Activated CD4-positive, alpha-beta T cell treated with anti-CD3 and anti-CD28 coated beads, Interleukin-2, amount 50 U/mL, for 48 hours (primary cell): ENCODE measurements at places on chromosomes 16 and 17.

GRCh38 chr17:1638171-1638590 lies 7.4 kb downstream of the SCARF1 start:
- DNase-seq: no peak

- DNase-seq: no peak
Measured at GRCh38 chr17:43562679-43563599, 16.8 kb upstream of the ETV4 start.

DNA sequence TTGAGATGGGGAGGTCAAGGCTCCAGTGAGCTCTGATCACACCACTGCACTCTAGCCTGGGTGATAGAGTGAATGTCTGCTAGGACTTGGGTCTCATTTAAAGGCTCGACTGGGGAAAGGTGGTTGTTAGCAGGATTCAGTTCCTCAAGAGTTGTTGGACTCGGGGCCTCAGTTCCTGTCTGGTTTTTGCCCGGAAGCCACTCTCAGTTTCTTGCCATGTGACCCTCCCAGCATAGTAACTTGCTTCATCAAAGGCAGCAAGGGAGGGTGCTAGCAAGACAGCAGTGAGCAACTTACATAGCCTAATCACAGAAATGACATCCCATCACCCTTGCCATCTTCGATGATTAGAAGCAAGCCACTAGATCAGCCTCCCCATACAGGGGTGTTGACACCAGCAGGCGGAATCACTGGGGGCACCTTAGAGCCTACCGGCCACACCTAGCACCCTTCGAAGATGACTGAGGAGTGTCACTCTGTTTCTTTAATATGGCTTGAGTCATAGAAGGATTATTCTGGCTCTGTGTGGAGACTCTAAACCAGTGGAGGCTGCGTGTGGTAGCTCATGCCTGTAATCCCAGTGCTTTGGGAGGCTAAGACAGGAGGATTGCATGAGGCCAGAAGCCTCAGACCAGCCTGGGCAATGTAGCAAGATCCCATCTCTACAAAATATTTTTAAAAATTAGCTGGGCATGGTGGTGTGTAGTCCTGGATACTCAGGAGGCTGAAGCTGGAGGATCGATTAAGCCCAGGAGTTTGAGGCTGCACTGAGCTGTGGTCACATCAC lies 13.2 kb upstream of the SCNN1B start:
- DNase-seq: no peak

DNA sequence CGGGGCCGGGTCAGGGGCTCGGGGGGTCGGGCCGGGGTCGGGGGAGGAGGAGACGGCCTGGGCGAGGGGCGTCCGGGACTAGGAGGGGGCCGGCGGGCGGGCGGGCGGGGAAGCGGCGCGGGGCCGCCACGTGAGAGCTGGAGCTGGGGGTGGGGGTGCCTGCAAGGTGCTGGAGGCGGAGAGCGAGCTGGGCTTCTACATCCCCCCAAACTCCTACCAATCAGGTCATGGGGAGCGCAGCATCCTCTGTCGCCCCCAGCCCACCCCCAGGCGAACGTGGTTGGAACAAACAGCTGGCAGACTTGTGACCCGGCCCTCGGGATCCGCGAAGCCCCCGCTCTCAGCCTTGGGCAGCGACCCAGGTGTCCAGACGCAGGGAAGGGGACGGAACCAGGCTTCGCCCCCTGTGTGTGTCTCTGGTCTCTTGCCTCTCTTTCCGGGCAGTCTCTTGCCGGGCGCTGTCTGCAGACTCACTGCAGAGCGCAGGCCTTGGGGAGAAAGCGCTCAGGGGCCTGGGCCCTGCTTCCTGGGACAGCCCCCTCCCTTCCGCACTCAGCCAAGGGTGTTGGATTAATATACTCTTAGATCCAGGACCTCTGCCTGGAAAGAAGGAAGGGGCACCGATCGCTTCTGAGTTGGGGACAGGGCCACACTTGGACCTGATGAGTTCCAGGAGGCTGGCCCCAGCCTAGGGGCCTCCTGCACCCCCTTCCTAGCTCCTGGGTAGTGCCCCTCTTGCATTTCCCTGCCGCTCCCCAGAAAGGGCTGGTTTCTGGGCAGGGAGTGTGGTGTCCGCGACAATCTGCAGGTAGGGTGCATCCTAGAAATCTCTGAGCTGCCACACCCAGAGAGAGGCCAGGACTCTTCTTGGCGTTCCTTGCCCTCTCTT lies 722 bp downstream of the RASL10B start:
- no peak for DNase-seq

- DNase-seq: no peak
Measured at GRCh38 chr17:70691150-70691549, 521.8 kb downstream of the KCNJ2 start.

- DNase-seq: no peak
Measured at GRCh38 chr16:20610211-20610891, 34.2 kb upstream of the ACSM2B start.

GRCh38 chr17:44773140-44773539 lies 14.4 kb downstream of the ADAM11 start:
- no peak for DNase-seq

DNA sequence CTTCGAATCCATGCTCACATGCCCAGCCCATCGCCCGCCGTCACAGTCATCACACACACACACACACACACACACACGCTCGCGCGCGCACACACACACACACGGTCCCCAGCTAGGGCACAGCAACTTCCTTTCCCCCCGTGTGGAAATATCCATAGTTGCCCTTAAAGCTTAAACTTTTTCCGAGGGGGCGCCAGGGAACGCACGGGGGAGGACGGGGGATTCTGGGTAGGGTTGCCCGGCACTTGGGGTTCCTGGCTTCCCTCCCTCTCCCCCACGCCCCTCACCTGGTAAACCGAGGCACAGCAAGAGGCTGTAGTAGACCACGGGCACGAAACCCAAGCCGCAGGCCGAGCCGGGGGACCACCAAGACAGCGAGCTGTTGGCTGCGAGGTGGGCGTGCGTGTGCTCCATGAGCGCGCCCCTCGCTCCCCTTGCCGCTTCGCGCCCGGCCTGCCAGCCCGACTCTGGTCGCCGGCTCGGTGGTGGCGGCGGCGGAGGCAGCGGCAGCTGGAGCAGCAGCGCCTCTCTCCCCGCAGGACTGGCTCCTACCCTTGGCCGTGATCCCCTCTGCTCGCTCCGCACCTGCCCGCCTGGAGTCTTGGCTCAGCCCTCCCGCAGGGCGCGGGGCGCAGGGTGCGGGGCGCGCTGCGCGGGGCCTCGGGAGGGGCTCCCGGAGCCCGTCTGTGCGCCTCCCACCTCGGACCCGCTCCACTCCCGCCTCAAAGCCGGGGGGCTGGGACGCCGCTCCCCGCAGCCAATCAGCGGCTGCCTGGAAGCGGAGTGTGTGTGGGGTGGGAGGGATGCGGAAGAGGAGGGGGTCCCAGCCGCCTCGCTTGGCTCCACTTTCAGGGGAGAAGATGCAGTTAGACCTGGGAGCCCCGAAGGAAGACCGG lies at the start of gene GPR139:
GPR139 (minus strand) TSS at position 688 of the 896 bp plus-strand sequence; CDS start at position 414, 274 bp downstream.
- no peak for DNase-seq

- peak; percentile 56 for DNase-seq
Measured at GRCh38 chr17:43917348-43918025, 10.2 kb upstream of the MPP2 start.

DNA sequence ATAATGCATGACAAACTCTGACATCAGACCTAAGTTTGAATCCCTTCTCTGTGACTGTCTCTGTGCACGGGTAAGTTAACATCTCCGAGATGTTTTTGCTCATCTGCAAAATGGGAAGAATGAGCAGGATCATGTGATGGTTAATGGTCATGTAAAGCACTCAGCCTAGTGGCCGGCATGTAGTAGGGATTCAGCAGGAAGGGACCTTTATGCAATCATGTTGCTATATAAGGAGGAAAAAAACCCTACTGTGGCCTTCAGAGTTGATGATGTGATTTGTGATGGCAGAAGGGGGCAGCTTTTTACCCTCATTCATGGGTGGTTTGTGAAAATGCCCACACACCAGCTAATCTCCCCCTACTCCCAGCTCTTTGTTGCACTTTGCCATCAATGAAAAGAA lies 24.1 kb downstream of the CLEC16A start:
- no peak for DNase-seq

DNA sequence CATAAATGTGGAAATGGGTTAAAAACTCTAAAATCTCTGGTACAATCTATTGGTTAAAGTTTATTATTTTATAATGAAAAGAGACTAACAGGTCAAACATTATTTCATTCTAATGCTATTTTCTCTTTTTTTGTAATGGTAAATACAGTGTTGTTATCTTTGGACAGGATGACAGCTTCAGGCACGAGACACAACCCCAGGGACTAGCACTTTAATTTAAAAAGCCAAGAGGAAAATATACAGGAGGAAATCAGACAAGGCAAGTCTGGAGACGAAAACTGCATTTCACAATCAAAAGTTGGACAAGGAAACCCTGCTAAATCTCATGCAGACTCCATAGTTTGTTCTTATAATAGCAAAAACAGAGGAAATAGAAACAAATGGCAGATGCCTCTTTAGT lies 589.1 kb upstream of the CDH8 start:
- DNase-seq: no peak

DNA sequence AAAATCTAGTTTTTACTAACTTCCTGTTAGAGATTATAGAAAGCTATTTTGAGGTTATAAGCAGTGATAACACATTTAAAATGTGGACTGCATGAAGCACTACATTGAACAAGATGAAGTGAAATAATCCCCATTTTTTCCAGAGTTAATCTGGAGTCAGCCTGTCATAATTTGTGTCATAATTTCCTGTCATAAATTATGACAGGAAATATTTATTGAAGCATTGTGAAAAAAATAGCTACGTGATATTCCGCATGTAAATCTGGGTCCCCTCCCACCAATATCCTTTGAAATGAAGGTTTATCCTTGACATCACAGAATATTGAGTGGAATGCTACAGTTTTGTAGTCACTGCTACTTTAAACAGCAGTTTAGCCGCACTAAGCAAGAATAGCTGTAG lies 40.1 kb downstream of the OMG start:
- DNase-seq: no peak

- DNase-seq: no peak
Measured at GRCh38 chr17:37273409-37274051, 102.3 kb upstream of the C17orf78 start.

DNA sequence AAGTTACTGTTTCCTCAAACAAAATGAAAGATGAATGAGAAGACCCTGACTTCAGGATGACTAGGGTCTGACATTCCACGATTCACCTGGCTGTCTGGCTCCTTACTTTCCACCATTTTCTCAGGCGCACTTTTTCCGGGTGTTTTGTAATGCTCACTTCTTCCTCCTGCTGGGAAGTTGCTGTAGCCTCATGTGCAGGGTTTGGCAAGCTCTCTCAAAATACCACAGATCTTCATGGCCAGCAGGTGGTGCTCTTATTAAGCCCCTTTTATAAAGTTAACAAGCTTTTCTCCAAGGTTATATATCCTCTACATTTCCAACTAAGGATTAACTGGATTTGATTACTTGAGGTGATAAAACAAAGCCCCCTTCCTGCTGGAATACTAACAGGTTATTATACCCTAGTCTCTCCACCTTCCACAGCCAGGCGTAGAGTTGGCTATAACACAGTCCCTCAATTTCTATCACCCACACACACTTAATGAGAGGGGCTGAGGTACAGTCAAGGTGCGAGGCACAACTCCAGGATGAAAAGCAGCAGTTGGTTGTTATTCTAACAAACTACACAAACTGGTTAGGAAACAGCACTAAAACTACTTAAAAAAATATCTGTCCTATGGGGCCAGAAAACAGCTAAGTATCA lies 45.4 kb downstream of the STH start:
- DNase-seq: peak; percentile 34

- DNase-seq: no peak
Measured at GRCh38 chr16:81641395-81642106, 137.5 kb upstream of the PLCG2 start.

DNA sequence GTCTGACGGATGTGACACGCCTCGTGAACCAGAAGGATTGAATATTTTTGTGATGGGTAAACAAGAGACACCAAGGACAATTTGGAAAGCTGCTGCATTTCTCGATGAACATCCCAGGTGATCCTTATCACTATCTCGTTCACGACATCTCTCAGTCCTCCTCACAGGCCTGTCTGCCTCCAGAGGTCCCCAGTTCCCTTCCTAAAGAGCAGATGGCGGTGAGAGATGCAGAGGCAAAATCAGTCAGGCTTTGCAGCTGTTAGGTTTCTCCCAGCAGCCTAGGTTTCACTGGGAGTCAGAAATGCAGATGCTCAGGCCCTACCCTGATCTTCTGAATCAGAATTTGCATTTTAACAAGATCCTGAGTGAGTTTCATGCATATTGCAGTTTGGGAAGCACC lies 23.6 kb downstream of the SCPEP1 start:
- no peak for DNase-seq

GRCh38 chr16:4366016-4366415 lies 5.6 kb upstream of the VASN start:
- no peak for DNase-seq

- peak; percentile 27 for DNase-seq
Measured at GRCh38 chr17:73566905-73567782, 77.1 kb downstream of the SDK2 start.

DNA sequence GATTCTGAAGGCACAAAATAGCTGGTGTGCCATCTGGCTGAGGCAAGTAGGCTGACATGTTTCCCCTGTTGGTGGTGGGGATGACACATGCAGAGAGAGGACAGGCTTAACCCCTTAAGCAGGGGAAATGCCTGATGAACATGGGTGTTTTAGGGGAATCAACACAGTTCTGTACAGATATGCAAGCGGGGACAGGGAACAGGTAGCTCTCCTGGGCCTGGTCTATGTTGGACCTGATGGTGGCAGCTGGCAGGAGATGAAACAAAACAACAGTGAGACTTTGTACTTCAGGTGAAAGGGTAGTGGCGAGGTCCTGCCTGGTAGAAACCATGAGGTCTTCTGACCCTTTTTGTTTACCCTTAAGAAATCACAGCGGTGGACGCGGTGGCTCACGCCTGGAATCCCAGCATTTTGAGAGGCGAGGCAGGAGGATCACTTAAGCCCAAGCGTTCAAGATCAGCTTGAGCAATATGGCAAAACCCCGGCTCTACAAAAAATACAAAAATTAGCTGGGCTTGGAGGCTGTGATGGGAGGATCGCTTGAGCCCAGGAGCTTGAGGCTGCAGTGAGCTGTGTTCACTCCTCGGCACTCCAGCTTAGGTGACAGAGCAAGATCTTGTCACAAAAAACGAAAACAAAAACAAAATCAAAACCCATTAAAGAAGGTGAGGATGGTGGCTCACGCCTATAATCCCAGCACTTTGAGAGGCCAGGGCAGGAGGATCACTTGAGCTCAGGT lies 10.5 kb downstream of the OR1F1 start:
- DNase-seq: no peak

GRCh38 chr16:9344508-9344907 lies 253.1 kb downstream of the HAPSTR1 start:
- DNase-seq: no peak

DNA sequence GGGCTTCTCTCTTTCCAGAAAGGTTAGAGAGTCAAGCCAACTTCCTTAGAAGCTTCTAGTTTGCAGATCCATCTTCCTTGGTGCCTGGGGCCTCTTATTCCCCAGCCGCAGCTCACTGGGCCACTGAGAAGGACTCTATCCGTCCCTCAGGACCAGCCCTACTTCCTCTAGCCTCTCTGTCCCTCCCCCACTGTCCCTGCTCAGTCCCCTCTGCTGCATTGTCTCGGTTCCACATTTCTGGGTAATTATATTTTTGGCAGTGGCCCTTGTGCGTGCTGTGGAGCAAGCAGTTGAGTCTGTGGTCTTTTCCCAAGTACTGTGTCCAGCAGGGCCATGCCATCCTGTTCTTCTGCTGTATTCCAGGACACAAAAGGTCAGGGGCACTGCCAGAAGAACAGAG lies 17.8 kb downstream of the IRX3 start:
- no peak for DNase-seq
